ENCODE measurements at places on chromosomes 1 and 21.

DNA sequence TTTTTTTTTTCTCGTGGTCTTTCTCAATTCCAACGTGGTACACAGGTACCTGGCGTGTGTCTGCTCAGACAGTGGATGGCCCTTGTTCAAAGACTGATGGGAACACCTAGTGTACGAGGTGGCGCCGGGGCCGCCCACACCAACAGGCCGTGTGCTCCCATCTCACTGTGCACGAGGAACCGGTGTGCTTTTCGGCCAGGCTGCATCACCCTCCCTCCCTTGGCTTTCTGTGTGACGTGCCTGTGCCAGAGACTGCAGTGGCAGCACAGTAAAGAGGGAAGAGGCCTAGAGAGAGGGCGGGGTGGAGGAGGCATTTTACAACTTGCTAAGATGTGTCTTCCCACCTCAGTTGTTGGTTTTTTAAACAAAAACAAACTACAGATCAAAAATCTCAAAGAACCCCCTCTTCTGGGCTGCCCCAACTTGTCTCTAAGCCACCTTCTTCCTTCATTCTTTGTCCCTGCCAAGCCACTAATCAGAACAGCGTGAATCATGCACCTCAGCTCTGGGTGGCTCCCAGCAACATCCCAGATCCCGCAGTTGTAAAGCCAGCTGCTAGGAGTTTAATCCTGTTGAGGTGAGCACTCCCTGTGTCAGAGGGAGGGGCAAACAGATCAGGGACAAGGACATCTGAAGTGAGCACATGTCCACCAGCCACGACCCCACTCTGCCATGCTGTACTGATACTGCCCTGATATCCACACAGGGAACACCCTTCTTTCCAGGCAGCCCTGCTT lies 20.7 kb downstream of the IRF2BP2 start:
- no peak for DNase-seq

DNA sequence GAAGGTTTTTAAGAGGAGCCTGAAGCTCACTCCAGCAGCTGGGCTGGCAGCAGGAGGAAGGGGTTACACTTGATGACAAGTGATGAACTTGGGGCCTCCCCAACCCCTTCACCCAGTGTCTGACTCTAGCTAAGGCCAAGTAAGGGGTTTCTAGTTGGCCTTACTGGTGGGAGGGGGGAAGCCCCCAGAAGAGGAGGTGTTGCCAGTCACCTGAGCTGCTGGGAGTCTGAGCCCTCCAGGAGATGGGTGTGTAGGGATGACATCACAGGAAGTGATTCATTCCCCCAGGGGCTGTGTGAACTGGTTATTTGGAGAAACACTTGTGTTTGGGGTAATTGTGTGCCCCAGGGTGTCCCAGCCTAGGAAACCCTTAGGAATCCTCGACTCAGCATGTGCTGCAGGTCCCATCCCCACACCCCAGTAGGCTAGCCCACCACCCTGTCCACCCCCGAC lies 3.1 kb downstream of the PADI1 start:
- DNase-seq = peak; percentile 42

- DNase-seq = no peak
Observed at GRCh38 chr1:88979749-88980116, 12.7 kb downstream of the KYAT3 start.

GRCh38 chr1:108057541-108057940 lies 92.6 kb upstream of the VAV3 start:
- DNase-seq = no peak

DNA sequence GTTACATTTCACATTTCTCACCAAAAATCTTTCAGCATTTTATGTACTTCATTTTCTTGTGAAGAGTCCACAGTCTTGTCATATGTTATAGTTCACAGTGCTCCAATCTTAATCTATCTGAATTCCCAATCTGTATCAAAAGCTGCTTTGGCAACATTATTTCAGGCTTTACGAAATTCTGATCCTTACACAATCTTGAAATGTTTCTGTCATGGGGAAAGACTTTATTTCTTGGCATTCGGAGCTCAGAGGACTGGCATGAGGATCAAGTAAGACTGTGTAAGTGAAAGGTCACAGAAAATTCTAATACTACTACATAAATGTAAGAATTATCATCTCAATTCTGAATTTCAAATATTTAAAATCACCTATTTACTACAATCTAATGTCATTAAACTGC lies 2.0 kb downstream of the USP33 start:
- peak; percentile 95 for DNase-seq

DNA sequence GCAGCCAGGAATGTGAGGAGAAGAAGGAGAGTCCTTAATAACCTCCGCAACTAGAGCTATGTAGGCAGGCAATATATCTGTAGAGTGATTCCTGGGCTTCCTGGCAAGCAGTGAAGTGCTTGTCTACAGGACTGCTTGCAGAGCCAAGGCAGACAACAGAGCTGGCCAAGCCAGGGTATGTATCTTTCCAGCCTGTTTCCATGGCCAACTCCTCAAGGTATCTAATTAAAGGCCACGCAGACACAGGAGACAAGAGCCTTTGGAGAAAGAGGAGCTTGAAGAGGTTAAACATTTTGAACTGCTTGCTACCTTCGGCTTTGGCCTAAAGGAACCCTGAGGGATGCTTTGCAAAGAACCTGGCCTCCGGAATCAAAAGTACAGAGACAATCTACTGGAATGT lies 137.4 kb downstream of the PIGK start:
- DNase-seq = no peak

DNA sequence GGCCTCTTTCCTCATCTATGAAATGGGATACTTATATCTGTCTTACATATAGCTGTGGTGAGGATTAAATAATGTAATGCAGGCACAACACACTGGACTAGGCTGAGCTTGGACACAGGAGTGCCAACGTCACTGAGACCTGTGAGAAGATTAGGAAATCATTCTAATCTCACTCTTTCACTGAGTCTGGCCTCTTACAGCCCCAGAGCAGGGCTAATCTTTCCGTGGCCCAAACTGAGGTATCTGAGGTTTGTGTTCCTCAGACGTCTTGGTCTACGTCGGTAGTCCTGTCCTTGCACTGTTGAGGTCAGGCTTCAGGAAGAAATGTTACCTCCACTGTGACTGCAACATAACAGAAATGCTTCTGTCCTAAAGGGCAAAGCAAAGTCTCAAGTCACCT lies 22.6 kb upstream of the A3GALT2 start:
- peak; percentile 53 for DNase-seq

DNA sequence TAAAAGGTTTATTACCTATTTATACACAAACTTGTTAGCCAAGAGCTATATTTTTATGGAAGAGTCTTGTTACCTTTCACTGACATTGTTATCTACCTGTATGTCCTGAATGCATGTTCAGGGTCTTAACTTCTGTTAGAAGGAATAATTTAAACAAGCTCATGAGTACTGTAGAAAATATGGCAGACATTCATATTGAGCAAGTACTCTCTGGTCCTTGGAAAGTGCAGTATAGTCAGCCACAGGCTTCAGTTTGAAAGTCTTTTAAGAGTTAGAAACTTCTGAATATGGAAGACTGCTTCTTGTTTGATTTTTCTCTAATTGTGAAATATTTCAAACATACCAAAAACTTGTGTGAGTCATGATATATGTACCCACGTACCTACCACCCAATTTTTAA lies 16.6 kb downstream of the DIP2A start:
- peak; percentile 29 for DNase-seq

GRCh38 chr1:158509471-158510156 lies 37.6 kb downstream of the OR10R2 start:
- no peak for DNase-seq

GRCh38 chr1:171798311-171798710 lies 16.9 kb downstream of the METTL13 start:
- no peak for DNase-seq

- peak; percentile 28 for DNase-seq
Observed at GRCh38 chr1:153976819-153977249, 640 bp downstream of the JTB start.

- DNase-seq = peak; percentile 24
Observed at GRCh38 chr1:151455231-151455630, 4.1 kb downstream of the POGZ start.

GRCh38 chr1:206729507-206729906 lies 41.1 kb upstream of the IL19 start:
- DNase-seq = no peak

DNA sequence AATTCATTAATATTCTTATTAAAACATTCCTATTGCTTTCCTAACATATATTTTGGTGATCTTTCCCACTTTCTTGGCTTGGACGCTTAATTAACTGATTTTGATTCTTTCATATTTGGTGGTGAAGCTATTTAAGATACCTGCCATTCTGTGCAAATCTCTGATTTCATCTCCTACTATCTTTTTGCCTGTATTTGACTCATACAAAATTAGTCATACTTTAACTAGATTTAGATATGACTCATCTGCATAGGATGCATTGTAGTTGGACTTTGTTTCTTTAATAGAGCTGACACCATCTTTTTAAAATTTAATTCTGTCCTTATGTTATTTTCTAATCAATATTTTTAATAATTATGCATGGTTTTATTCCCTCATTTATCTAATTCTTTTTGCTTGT lies 93.8 kb upstream of the PLPPR4 start:
- peak; percentile 45 for DNase-seq

DNA sequence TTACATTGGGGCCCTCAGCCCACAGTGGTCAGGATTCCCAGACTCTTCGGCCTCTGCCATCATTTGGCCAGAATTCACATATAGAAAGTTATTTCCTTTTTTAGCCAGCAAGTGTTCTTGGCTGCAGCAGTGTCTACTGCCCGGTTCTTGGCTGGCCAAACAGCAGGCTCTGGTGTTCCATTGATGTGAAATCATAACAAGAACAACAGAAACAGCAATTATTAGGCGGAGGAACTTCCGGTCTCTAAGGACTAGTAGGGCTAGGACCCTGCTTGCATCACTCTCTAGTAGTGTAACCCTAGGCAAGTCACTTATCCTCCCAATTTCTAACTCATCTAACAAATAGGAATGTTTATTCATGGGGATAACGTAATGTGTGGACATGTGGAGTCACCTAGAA lies 8.7 kb upstream of the GJA5 start:
- no peak for DNase-seq

GRCh38 chr1:79797487-79797886 lies 791.0 kb upstream of the ADGRL4 start:
- no peak for DNase-seq

DNA sequence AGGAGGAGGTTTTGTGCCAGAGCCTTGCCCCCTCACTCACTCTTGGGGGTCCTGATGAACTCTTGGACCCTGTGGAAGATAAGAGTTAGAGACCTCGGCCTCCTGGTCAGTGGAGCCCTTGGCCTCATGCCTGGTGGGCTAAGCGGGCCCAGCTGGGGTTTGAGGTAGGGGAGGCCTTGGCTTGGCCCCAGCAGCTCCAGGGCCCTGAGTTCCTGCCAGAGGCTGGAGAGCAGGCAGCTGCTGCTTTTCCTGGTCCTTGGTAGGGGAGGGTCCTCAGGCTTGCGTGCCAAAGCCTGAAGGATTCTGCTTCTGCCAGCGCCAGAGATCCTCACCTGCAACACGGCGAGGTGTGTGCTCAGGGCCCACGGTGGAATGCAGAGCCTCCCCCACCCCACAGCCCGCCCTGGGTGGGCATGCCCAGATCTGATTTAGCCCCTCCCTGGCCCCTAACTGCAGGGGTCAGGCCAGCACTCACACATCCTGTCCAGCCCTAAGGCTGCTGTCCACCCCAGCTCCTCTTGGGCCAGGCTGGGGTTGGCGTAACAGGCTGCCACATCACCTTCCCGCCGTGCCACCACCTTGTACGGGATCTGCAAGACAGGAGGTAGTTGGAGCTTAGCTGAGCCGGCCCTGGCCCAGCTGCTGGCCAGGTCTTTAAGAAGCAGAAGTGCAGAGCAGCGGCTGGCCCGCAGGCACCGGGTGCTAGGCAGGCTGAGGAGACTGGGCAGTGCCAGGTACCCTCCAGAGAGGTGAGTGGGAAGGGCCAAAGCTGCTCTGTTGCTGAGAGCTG lies 4.7 kb downstream of the GALE start:
- no peak for DNase-seq

GRCh38 chr1:180310095-180310494 lies 80.0 kb downstream of the LHX4 start:
- peak; percentile 37 for DNase-seq

DNA sequence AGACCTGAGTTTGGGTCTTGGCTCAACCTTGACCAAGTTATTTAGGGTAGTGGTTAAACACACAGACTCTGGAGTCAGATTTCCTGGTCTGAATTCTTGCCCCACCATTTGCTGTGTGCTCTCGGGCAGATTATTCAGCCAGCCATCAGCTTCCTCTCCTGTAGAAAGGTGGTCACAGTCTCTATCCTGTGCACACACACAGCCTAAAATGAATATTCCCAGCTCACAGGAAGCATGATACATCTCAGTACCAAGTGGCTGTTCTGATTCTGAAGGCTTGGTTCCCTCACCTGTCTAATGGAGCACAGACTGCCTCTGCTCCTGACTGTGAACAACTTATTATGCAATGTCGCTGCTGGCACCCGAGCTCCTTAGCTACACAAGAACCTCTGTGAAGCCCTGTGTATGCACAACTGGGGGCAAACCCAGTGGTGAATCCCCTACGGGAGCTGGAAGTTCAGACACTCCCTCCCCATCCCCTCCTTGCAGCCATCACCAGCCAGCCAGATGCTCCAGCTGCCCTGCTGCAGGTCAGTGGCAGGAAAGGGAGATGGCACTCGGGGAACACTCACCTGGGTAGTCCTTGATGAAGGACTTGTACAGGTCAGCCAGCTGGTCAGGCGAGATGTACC lies 13.7 kb downstream of the ENO1 start:
- DNase-seq = no peak

GRCh38 chr1:1170215-1171091 lies 3.2 kb upstream of the TTLL10 start:
- DNase-seq = no peak

- no peak for DNase-seq
Observed at GRCh38 chr1:109850827-109851226, 59.8 kb upstream of the CSF1 start.

DNA sequence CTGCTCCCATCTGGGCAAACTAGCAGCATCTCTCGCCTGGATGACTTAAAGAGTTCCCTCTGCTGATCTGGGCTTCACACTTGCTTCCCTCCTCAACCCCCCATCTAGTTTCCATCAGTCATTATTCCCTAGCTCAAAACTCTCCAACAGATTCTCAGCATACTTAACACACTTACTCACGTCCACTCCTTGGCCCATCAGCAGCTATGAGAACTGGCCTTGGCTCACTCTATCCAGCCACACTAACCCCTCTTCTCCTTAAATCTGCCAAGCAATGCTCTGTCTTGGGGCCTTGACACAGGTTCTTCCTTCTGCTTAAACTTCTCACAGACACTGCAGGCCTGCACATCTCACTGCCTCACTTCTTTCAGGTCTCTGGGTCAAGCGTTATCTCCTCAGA lies 41.6 kb downstream of the GNG12 start:
- DNase-seq = peak; percentile 86

All from adipocyte (in vitro differentiated cells).